GM12891 (cell line): ENCODE measurements at places on chromosomes 6 and 20.

DNA sequence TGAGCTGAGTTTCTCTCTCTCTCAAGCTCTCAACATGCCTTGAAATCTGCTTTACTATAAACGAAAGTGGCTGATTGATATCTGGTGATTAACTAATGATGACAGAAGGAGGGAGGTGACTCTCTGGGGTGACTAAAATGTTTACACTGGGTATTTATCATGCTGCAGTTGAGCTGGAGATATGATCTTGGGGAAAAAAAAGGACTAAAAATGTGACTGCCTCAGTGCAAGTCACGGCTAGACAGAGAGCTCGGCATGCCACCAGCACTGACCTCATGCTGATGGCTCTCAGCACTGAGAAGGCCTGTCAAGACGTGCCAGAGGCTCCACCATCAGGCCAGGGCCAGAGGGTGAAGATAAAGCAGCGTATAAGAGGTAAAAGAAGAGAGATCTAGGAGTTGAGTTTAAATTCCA is 103.1 kb upstream of the SPACA1 start:
- DNase-seq, result no peak

- DNase-seq, result no peak
Measured at GRCh38 chr20:32858189-32858588, 534 bp upstream of the EFCAB8 start.

DNA sequence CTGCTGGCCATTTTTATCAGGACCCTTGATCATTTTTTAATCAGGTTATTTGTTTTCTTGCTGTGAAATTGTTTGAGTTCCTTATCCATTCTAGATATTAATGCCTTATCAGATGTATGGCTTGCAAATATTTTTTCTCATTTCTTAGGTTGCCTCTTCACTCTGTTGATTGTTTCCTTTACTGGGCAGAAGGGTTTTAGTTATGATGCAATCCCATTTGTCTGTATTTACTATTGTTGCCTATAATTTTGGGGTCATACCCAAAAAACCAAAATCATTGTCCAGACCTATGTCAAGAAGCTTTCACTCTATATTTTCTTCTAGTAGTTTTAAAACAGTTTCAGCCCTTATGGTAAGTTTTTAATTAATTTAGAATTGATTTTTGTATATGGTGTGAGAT is 172.5 kb downstream of the SLC24A3 start:
- no peak for DNase-seq

- DNase-seq, result no peak
Measured at GRCh38 chr6:27375613-27376079, 12.9 kb upstream of the ZNF391 start.

- DNase-seq, result no peak
Measured at GRCh38 chr6:77669913-77670312, 17.1 kb downstream of the MEI4 start.

- DNase-seq, result no peak
Measured at GRCh38 chr6:109303164-109303563, 79.1 kb downstream of the CD164 start.

GRCh38 chr6:113442040-113442439 is 415.1 kb upstream of the MARCKS start:
- no peak for DNase-seq

- DNase-seq, result no peak
Measured at GRCh38 chr6:111096246-111096645, 8.9 kb downstream of the SLC16A10 start.

DNA sequence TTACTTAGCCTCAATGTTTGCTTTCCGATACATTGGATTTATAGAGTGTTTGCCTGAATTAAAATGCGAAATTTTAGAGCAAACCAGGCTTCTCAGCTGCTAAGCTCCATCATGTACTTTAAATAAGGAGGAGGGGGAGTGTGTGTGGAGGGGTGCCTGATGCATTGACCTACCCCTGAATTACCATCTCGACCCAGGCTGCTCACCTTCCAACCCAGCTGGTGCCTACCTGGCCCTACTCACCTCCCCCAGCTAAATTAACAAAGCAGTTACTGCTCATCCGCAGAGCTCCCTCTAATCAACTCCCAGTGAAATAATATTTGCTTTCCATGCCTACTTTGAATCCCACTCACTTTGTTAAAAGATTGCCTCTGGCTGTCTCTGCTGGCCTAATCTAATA is 544.5 kb downstream of the MAFB start:
- no peak for DNase-seq

DNA sequence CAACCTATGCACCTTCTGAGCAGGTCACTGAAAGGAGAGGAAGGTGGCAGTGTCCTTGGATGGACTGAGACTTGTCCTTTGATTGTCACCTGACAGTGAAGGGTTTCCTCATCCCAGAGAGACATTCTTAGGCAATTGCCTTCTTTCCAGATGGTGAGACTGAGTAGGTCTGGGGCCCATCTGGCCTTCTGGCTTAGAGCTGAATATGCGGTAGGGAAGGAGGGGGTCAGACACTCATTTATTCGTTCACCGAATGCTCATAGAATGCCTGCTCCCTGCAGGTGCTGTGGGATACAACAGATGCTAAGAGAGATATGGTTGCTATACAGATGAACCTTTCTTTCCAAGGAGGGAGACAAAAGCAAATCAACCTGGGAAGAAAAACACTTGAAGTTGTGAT is 76.8 kb downstream of the BMP6 start:
- DNase-seq, result no peak

- DNase-seq, result no peak
Measured at GRCh38 chr6:138577151-138577915, 78.0 kb upstream of the NHSL1 start.

DNA sequence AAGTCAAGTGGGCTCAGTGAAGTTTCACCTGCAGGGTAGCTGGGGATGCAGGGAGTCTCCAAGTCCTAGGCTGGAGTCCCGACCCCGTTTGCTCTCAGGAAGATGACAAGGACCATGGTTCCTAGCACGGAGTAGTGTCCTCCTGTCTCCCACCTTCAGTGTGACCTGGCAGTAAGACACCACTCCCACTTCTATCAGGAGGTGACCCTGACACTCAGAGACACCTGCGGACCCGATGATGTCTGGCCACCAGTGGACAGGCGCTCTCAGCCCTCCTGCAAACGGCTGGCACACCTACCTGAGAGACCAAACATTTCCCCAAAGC is 1.1 kb downstream of the SOD2 start:
- no peak for DNase-seq

- no peak for DNase-seq
Measured at GRCh38 chr20:35171753-35172433, at the start of gene PROCR. TSS of gene PROCR (plus strand) at chr20:35172072. CDS start at chr20:35172155, 83 bp downstream.

- no peak for DNase-seq
Measured at GRCh38 chr6:90285611-90286381, 10.8 kb downstream of the BACH2 start.

DNA sequence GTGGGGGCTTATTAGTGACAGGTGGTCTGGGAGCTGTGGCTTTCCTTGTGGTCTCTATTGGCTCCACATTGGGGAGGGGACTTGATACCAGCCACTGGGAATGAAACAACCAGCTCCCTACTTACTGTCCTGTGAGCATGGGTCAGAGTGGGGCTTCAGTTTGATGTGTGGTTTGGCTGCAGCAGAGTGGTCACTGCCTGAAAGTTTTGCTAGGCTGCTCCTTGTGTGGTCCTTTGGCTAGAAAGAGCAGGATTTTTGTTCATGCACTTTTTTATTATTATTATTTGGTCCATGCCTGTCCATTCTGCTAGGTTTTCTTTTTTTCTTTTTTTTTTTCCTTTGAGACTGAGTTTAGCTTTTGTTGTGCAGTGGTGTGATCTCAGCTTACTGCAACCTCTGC is 7.5 kb upstream of the TMEM14B start:
- DNase-seq, result no peak
